ENCODE measurements at places on chromosomes 6 and 20.

DNA sequence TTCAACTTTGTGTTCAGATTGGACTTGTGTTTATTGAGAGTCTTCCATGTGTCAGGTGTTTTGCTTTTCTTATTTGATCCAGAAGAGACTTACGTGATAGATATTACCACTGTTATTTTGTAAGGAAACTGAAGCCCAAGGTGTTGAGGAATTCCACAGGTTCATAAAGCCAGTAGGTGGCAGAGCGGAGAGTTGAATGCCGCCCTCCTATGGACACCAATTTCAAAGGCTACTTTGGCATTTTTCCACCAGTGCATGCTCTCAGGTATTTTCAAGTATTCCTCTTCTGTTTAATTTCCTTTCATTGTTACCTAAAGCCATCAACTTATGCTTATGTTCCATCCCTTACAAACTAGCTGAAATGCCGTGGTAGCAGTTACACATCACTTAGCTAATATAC, 14.0 kb upstream of the COL10A1 start:
- DNase-seq, result no peak

DNA sequence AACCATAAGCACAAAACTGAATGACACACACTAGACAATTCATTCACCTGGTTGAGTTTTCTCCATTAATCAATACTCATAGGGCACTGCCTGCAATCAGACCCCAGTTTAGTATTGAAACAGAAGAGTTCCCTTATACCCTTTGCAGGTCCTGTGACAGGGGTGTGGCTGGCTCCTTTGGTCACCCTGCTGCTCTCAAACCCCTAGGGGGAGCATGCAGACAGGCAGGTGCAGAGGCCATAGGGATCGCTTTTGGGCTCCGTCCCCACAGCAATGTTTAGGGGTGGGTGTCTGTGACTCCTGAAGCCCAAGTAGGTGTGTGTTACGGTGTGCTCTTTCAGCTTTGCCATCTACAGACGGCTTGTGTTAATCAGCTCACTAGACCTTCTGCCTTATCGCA, 210.4 kb downstream of the CENPW start:
- DNase-seq, result no peak

DNA sequence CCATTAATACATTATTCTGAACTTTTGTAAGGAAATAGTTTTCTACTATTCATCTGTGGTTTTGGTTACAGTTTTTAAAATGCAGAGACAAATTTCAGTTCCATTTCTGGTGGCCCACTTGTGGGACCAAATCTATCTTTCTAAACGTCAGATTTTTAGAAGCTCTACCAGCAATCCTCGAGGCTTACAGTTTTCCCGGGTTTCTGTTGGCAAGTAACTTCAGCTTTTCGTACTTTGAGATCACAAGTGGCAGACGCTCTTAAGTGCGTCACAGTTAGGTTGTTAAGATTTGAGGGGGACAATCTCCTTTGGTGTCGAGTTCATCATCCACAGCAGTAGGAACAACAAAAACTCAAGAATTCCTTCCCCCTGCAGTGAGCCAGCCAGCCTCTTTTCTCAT, 60.0 kb downstream of the JARID2 start:
- peak; percentile 49 for DNase-seq

DNA sequence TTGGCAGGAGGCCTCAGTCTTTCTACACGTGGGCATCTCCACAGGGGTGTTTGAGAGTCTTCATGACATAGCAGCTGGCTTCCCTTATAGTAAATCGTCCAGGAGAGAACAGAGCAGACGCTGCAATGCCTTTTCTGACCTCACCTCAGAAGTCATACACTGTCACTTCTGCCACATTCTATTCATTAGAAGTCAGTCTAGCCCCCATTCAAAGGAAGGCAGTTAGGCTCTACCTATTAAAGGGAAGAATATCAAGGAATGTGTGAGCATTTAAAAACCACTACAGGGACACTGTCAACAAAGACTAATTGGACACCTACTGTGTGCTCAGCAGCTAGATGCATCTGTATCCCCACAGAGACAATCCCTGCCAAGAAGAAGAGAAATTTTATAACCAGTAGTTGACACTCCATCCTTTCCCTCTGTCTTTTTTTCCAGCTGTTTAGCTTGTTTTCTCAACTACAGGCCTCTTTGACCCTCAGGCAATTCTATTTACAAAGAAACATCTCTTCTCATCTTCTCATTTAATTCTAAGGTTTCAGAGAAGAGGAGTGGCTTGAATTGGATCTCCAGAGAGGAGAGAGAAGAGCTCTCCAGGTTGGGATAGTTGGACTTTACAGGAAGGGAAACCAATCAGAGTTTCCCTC, 18.6 kb downstream of the ARMC12 start:
- DNase-seq, result no peak

DNA sequence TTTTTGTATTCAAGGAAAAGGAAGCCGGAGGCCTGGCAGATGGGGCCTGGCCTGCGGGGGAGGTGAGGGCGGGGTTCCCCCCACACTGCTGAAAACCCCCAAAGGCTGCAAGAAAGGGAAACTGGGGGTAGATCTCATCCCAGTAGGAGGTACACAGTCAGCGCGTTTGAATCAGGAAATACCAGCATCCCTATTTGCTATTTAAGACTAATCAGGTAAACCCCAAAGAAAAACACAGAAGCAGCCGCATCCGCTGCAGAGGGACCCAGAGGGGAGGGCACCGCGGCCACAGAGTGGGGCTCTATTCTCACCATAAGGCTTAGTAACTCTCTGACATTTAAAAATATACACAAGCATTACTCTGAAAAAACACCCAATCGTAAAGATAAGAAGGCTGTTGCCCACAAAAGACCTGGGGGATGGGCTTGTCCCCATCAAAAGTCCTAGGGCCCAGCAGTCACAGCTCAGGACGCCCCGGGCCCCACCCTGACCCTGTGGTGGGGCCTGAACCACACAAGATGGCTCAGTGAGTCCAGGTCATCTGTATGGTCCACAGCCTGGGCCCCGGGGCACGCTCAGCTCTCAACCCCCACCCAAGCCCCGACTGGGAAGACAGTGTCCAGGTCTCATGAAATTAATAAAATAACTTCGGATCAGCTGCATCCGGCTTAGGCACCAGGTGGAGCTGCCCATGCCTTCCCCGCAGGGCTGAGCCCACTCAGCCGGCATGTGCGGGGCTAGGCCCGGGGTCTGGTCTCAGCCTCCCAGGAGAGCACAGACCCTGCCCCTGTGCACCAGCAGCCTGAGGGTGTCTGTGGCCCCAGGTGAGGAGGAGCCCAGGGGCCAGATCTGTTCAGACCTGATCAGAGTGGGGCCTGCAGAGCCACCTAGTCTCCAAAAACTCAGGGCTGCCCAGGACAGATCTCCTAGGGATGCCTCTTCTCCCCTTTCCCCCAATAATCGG, 31.0 kb downstream of the KCNQ2 start:
- peak; percentile 33 for DNase-seq

GRCh38 chr6:167757249-167757648, 69.5 kb upstream of the AFDN start:
- no peak for DNase-seq

- no peak for DNase-seq
Measured at GRCh38 chr20:49230021-49230420, 10.8 kb downstream of the DDX27 start.

DNA sequence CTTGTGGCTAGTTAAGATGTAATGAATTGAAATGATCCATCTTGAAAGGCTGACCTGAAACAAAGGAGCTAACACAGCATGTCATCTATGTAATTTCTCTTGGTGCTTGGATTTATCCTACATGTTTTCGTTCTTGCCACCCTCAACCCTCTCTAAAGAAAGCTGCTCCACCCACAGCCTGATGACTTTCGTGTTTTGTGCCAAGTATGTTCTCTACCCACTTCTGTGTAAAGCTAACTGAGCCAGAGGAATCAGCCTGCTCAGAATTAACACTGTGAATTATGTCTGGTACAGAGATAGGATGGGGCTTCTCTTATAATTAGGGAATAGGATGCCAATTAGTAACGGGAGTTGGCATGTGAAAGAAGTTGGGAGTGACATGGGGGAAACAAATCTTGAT, 67.9 kb upstream of the MLIP start:
- DNase-seq, result no peak

GRCh38 chr6:2852921-2853322, 11.3 kb upstream of the SERPINB1 start:
- no peak for DNase-seq

GRCh38 chr20:46144432-46145025, 26.4 kb downstream of the CD40 start:
- no peak for DNase-seq

GRCh38 chr6:165662041-165662748, 846 bp downstream of the PDE10A start:
- no peak for DNase-seq

DNA sequence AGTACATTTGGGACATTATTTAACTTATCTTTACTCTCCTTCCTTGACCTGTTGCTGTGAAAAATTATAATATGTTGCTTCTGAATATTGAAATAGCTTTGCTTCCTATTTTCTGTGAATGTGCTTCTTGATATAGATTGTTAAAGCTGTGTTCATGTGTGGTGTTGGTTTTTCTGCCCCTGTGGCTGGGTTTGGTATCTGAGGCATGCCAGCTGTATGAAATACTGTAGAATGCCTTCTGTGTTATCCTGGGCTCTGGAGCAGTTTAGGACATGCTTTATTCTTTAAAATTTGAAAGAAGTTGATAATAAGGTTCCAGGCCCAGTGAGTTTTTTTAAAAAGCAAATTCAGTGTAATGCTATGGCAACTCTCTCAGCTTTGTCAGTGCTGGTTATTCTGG, 71.7 kb downstream of the HIVEP1 start:
- DNase-seq, result no peak

DNA sequence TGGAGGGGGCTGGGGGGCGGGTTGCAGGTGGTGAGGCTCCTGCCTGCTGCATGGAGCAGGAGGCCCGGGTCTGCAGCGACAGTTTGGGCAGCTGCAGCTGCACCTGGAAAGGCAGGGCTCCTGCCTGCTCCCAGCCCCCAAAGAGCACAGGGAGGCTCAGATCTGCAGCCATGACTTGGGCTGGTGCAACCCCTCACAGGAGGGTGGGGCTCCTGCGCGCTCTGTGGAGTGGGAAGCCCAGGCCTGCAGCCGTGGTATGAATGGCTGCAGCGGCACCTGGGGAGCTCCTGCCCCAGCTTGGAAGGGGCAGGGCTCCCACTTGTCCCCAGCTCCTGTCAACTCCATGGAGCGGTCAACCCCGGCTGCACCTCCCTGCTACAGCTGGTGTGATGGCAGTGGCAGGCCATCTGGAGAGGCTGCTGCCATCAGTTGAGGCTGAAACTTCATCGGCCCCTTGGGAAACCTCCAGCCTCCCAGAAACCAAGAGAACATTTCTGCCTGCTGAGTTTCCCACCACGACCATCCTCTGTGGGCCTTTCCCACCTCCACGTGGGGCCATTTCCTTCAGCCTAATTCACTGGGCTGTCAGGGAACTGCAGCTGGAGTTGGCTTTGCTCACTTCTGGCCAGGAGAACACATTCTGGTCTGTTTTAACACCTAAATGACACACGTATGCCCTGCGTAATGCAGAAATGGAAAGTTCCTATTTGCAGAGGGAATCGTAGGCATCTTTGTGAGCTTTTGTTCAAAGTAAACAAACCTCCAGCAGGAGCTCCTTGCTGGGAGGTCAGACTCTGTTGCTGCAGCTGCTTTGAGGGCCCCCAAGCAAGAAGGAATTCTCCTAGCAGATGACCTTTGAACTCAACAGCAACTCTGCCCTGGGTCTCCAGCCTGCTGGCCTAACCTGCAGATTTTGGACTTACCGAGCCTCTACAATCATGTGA, 429.0 kb downstream of the PREX1 start:
- no peak for DNase-seq

GRCh38 chr20:50318710-50319109, 128.1 kb downstream of the CEBPB start:
- no peak for DNase-seq

GRCh38 chr6:46207174-46207573, 36.4 kb upstream of the ENPP5 start:
- DNase-seq, result no peak

DNA sequence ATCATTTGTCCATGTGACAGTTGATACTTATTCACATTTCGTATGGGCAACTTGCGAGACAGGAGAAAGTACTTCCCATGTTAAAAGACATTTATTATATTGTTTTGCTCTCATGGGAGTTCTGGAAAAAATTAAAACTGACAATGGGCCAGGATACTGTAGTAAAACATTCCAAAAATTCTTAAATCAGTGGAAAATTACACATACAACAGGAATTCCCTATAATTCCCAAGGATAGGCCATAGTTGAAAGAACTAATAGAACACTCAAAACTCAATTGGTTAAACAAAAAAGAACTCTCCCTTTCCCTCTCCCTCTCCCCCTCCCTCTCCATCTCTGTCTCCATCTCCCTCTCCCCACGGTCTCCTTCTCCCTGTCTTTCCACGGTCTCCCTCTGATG, 19.4 kb upstream of the EIF2S2 start:
- no peak for DNase-seq

- DNase-seq, result no peak
Measured at GRCh38 chr20:11467436-11467835, 450.3 kb upstream of the BTBD3 start.

DNA sequence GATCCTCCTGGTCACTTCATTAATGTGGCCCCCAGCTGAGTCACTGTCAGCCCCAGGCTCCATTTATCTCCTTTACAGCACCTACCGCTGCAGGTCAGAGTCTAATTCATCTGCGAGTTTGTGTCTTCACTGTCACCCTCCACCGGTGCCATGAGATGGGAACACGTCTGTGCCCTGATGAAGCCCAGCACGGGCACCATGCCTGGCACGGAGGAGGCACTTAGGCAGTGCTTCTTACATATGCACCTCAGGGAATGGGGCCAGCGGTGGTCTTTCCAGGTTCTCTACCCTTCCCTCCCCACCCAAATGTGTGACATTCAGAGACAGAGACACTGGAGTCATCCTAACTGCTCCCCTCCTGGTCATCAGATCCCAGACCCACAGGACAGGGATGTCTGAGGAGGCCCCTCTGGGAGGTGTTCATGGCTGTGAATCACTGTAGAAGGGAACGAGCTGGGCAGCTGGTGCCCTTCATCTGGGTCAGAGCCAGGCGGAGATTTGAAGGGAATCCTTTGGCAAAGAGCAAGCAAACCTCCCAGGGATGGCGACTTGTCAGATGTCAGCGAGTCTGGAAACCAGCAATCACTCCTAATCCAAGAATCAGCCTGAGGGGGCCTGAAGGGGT, 364.6 kb downstream of the PREX1 start:
- DNase-seq, result no peak

All from CD8-positive, alpha-beta T cell (primary cell).